ENCODE measurements at places on chromosomes 2 and 18.

DNA sequence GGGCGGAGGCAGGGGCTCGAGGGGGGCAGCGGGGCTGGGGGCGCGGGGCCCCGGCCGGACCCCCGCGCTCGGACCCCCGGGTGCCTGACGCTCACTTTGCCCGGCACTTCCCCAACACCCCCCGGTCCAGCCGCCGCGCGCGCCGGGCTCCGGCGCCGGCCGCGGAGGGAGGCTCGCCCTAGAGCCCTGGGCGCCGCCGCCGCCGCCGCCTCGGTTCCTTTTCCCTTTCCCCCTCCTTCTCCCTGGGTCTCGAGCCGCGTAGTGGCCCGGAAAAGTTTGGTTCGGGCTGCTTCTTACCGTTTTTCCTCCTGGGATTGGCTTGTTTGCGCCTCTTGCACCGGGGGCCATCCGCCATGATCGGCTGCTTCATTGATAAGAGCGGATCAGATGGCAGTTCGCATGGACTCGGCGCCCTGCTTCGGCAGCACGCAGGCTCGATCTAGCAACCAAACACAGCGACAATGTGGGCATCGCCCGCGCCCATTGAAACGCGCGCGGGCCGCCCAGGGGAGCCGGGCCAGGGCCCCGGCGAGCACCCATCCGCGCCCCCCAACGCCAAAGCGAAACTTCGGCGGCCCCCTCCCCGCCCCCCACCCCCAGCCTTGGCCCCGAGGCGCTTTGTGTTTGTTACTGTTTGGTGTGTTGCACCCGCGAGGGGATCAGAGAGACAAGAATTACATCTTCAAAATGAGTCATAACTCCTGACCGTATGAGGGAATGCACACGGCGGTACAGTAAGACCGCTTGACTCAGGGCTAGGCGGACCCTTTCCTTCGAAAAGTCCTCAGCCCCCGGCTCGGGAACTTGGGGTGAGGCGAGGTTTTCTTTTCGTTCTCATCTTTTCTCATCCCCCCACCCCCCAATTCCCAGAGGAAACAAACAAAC, 2.7 kb downstream of the ZEB2 start:
- peak; percentile 67 for DNase-seq

DNA sequence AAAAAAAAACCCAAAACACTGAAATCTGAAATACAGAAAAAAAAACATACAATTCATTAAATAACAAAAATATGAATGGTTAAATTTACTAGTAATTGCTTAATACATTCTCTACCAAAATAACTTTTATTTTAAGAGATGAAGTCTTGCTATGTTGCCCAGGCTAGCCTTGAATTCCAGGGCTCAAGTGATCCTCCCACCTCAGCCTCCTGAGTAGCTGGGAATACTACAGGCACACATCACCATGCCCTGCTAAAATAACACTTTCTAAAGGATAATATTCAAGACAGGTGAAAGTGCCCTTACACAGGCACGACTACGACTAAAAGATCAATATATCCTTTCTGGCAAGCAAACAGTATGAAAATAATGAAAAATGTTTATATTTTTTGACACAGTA, 9.5 kb downstream of the USP34 start:
- DNase-seq = no peak

DNA sequence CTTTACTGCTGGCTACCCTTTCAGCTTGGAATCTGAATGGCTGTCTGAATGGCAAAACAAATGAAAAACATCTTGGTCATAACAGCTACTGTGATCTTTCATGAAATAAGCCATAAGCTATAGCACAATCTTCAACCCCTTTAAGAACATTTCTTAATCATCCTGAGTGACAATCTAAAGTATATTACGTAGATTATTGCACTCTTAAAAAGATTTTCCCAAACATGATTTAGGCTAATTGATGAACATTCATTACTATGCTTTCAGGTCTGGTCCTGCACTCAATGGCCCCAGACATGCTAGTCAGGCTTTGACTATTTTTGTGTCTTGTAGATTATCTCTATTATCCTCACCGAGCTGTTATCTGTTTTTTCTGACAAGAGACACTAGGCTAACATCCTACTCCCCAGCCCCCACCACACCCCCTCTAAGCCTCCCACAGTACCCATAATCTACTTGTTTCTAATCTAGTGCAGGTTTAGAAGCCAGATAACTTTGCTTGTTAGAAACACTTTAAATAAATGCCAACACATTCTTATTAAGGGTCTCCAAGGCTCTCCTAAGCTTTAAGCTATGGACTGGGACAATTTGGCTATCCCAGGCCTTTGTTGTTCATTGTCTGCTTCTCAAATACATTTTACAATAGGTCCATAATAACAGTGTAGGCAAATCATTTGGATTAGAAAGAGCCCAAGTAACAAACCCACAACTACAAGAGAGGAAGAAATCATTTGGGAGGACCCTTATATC, 4.2 kb downstream of the SMAD2 start:
- no peak for DNase-seq

- no peak for DNase-seq
Measured at GRCh38 chr2:65313126-65313953, 85.7 kb downstream of the ACTR2 start.

- DNase-seq = peak; percentile 38
Measured at GRCh38 chr18:79068341-79068936, 755 bp upstream of the ATP9B start.

GRCh38 chr18:77254711-77255405, 5.2 kb downstream of the GALR1 start:
- no peak for DNase-seq

DNA sequence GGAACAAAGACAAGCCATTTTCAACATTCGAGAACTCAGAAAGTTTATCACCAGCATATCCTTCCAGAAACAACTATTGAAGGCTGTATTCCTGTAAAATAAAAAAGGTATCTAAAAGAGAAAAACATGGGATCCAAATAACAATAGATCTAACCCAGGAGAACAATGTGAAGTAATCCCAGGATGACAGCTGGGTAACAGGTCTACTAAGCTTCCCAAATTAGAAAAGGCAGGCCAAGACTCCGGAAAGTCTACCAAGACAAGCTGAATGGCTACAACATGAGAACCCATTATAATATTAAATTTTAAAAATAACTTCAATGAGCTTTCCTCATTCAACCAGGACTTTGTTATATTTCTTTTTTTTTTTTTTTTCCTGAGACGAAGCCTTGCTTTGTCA, 6.5 kb downstream of the PIAS2 start:
- DNase-seq = no peak

DNA sequence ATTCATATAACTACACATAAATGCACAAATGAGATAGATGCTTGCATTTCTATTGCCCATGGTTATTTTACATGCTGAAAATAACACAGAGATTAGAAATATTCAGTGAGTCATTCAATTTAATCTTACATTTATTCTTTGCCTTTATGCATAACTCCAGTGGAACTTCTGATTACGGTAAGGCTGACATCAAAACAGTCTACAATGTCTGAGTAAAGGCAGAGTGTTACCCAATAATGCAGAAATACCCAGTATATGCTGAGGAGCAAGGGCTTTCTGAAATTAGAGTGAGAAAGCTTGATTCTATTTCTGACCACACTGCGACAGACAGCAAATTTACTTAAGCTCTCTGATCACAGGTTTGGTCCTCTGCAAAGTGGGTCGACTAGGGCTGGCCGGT, 9.2 kb downstream of the NMI start:
- no peak for DNase-seq

- no peak for DNase-seq
Measured at GRCh38 chr2:211371465-211371864, 815.1 kb downstream of the CPS1 start.

DNA sequence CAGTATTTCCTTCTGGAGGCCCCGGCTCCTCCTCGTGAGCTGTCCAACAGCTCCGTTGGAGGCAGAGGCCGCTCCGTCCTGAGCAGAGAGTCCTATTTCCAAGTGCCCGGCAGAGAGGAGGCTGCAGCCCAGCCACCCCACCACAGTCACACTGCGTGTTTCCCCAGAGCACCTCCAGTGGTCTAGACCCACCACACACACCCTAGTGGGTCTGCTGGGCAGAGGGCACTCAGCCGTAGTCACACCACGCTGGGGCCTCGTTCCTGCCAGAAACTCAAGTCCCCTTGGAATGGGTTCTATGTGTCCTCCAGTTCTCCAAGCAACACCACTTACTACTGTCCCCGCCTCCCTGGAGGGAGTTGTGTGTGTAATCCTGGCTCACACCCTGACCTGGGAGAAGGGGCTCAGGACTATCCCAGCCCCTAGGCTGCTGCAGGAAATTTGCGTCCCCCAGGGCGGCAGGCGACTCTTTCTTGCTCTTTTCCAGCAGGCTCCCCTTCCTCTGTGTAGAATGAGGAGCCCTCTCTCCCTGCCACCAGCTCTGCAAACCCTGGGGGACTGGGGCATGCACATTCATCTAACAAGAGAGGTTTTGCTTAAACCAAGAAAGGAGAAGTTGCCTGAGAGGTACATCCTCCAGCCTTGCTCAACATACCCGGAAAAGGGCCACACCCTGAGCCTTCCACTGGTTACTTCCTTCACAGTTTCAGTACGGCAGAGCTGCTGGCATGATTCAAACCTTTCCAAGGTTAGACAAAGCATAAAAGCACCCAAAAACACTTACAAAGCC, 114.1 kb downstream of the NDUFA10 start:
- peak; percentile 41 for DNase-seq

GRCh38 chr2:26243470-26244308, 743 bp downstream of the HADHA start:
- DNase-seq = peak; percentile 17

DNA sequence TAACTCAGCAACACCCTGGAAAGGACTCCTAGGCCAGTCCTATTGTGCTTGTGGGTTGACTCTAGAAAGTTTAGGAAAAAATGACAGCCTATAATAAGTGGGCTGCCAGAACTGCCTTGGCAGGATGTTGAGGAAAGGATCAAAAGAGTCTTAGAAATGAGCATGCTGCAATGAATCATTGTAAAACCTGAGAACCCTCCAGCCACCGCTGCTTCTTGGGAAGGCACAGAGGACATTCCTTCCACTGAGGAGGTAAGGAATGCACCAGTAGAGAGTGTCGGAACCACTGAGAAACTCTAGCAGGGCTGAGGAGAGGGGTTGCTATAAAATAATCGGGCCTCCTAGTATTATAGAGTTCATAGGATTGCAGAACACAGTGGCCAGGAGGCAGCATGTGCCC, 146.7 kb upstream of the SMIM21 start:
- DNase-seq = no peak

DNA sequence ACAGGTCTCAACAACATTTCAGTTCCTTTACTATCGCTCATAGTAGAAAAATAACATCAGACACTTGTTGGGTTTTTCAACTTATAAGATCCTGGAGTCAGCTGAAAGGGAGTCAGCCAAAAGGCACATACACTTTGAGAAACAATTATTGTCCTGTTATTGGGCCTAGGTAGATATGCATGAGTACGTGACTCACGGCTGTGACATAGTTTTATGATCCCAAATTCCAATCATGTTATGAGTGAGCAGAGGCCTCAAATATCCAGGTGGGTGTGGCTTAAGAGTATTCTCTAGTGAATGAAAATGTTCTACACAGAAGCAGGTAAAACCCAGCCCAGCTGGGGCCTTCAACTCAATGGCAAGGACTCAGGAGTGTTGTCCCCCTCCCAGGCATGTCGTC, 27.2 kb downstream of the SERPINB8 start:
- no peak for DNase-seq

- DNase-seq = no peak
Measured at GRCh38 chr2:225895126-225895525, 495.6 kb downstream of the NYAP2 start.

DNA sequence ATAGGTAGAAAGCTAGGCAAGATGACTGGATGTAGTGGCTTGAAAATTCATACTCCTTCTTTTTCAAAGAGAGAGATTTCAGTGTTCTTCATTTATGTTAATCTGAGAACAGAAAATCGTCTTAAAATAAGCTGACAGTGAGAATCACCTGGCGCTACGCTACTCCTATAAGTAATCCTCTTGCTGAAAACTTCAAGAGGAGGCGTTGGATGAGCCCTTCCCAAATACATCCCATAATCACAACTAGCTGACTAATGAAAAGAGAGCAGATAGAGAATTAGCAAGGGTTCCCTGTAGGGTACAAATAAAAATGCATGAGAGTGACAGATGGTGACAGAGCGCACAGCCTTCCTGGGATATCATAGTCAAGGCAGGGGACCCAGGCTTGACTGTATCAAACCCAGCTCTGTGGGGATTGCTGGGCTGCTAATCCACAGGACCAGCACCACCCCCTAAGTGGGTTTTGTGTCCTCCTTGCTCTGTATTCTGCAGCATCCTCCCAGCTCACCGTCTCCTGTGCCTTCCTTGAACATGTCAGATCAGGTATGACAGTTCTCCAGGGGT, 280.2 kb downstream of the SP3 start:
- no peak for DNase-seq

DNA sequence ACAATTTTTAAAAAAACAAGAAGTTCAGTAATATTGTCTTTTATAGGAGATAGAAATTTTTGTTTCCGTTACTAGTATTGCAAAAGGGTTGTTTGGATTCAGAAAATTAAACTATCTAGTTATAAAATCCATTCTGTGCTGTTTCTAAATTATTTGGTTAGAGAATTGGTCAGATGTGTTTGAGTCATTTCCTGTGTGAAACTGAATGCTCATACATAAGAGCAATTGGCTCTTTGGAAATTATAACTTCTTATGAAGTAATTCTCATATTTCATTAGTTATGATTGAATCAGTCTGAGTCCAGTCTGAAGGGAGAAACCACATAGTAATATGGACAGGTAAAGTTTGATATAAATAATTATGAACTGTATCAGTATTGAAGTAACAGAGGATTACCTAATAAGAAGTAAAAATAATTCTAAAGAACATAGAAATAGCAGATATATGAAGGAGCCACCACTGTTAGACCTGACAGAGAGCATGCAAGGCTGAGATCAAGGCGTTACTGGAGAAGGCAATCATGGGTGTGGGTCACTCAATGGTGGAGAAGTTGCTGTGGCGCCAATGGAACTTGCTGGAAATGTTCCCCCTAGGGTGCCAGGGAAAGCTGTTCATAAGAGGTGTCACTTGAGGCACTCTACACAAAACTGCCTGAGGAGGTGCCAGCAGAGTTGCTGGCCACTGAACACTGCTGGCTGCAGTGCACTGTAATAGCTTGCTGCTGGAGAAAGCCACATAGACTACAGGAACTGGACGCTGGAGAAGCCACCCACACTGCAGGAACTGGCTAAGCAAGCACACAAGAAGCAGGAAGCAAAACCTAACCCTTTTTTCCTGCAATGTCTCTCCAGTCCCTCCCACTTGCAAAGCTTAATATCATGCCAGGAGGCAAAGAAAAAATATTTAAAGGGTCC, 18.0 kb upstream of the FAP start:
- DNase-seq = no peak

DNA sequence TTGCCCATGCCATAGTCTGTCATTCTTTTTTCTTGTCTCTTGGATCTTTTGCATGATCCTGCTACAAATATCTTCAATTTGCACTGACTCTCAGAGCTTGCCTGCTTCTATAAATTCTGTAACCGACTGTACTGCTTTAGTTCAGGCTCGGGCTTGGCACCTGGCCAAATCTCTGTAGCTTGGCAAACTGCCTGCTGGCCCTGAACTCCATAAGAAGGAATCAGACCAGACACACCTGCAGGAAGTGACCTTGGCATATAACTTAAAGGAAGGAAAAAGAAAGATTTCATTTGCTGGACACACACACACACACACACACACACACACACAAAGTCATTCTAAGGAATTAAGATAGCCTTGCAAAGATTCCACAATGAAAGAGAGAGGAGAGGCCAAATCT, 291.2 kb upstream of the DDX18 start:
- DNase-seq = no peak

- DNase-seq = no peak
Measured at GRCh38 chr18:41162191-41162590, 792.8 kb upstream of the PIK3C3 start.
